Right atrium auricular region (tissue), 2 donors: ENCODE measurements at places on chromosomes 7 and 10. TPM values are rescaled to one million over a fixed set of nuclear protein-coding genes. Genes with fewer than 3 reads are reported as not detected.
A peak's percentile ranks its signal among the peaks of the same experiment; 100 is the strongest.

GRCh38 chr10:43231523-43232078, 35.3 kb downstream of the RASGEF1A start:
- peaks cover 4% of the 10 kb centered on the region for H3K27me3 ChIP-seq
- H3K36me3 ChIP-seq, result no peaks in the 10 kb centered on the region
- no peak for DNase-seq
- no peak overlapping the region for H3K27ac ChIP-seq

DNA sequence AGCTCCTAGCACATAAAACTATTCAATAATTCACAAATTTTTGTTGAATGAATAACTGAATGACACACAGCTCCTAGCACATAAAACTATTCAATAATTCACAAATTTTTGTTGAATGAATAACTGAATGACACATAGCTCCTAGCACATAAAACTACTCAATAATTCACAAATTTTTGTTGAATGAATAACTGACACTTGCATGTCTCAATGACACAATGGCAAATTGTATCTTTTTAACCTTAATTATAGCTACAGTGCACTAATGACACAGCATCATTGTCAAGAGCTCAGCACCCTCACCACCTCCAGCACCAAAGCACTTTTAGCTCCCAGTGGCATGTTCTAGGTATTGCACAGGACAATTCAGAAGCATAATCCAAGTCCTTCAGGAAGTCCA, 131.6 kb downstream of the PDE1C start:
- H3K36me3 ChIP-seq, result no peaks in the 10 kb centered on the region
- no peaks in the 10 kb centered on the region for H3K27me3 ChIP-seq
- H3K4me3 ChIP-seq, result no peak overlapping the region
- no peak for DNase-seq
- H3K4me1 ChIP-seq, result no peaks in the 10 kb centered on the region
- H3K27ac ChIP-seq, result no peak overlapping the region

DNA sequence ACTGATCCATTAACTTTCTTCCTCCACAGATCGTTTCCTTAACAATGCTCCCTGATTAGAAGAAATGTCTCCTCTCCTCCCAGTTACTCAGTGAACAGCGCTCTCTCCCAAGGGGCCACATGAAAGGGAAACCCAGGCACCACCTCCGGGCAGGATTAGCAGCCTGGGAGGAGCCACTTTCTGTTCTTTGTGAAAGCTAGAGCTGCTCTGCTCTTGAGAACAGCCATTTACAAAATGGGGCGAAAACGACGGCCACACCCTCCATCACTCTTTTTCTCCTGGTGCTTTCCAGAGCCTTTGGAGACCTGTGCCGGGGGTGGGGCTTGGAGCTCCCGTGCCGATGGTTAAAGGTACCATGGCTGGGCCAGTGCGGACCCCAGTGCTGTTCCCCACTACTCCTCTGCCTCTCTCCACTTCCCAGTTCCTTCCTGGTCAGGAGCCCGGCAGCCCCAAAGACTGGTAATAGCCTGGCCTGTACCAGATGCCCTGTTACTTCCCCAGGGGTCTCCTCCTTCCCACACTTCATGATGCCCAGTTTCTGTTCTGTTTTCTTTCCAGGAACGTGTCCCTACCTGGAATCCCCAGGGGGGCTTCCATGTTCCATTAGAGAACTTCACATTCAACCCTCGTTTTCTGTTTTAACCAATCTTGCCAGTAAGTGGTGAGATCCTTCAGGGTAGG, 402.9 kb upstream of the GALNT17 start:
- DNase-seq, result no peak
- H3K4me1 ChIP-seq, result no peaks in the 10 kb centered on the region
- no peaks in the 10 kb centered on the region for H3K36me3 ChIP-seq
- no peak overlapping the region for H3K4me3 ChIP-seq
- H3K27me3 ChIP-seq, result no peaks in the 10 kb centered on the region
- no peak overlapping the region for H3K27ac ChIP-seq

DNA sequence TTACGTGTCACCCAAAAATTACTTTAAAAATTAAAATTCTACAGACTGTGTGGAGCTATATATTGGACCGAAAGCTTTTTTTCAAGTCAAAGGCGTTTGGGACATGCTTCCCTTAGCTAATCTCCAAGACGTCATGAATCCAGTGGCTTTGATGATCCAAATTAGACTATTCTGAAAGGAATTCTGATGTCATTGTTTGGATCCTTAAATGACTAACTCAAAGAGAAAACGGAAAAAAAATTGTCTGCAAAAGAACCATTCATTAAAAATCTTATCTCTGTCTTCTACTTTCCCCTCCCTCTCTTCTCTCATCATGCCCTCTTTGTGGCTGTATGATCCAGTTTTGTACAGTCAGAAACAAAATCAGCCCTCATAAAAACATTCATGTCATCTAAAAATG, 161.8 kb downstream of the ETV1 start:
- H3K27me3 ChIP-seq, result no peaks in the 10 kb centered on the region
- H3K4me3 ChIP-seq, result no peak overlapping the region
- no peak for DNase-seq
- H3K4me1 ChIP-seq, result no peaks in the 10 kb centered on the region

- no peaks in the 10 kb centered on the region for H3K27me3 ChIP-seq
- no peak overlapping the region for H3K4me3 ChIP-seq
- DNase-seq, result no peak
- no peaks in the 10 kb centered on the region for H3K4me1 ChIP-seq
- peak overlapping the region; percentile 49 for H3K27ac ChIP-seq
- no peaks in the 10 kb centered on the region for H3K36me3 ChIP-seq
Observed at GRCh38 chr7:105006367-105007136, 7.5 kb upstream of the KMT2E start.

DNA sequence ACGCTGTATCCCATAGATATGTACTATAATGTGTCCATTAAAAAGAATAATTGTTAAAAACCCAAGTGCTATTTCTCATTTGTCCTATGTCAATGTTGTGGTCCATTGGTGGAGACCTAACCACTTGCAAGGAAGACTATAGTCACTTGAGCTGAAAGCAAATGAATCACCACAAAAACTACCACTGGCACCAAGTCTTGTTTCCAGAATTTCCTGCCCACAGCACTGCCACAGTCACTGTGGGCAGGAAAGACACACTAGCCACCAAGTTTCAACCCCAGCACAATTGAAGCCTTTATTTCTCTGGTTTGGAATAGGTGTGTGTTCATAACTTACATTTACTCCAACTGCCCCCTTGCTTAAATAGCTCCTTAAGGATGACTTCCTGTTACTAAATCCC, 12.4 kb downstream of the DIP2C start:
- no peak for DNase-seq
- H3K27me3 ChIP-seq, result no peaks in the 10 kb centered on the region
- no peaks in the 10 kb centered on the region for H3K36me3 ChIP-seq
- H3K4me1 ChIP-seq, result no peaks in the 10 kb centered on the region
- H3K4me3 ChIP-seq, result no peak overlapping the region
- no peak overlapping the region for H3K27ac ChIP-seq

ZNF735 gene
- not detected for total RNA-seq

UPK3B gene
- total RNA-seq, result 78.8 TPM

CREB5 gene
- total RNA-seq, result 20.8 TPM

MYO1G gene
- total RNA-seq, result 2.2 TPM

TMEM225B gene
- total RNA-seq, result not detected

- peak overlapping the region; percentile 37 for H3K27ac ChIP-seq
- no peaks in the 10 kb centered on the region for H3K36me3 ChIP-seq
Observed at GRCh38 chr10:29881336-29881771, 178.0 kb downstream of the JCAD start.
